NCI-H1105 treated with DMSO at 0.1 percent for 48 hours (cell line): ENCODE measurements at places on chromosomes 5 and 9.

DNA sequence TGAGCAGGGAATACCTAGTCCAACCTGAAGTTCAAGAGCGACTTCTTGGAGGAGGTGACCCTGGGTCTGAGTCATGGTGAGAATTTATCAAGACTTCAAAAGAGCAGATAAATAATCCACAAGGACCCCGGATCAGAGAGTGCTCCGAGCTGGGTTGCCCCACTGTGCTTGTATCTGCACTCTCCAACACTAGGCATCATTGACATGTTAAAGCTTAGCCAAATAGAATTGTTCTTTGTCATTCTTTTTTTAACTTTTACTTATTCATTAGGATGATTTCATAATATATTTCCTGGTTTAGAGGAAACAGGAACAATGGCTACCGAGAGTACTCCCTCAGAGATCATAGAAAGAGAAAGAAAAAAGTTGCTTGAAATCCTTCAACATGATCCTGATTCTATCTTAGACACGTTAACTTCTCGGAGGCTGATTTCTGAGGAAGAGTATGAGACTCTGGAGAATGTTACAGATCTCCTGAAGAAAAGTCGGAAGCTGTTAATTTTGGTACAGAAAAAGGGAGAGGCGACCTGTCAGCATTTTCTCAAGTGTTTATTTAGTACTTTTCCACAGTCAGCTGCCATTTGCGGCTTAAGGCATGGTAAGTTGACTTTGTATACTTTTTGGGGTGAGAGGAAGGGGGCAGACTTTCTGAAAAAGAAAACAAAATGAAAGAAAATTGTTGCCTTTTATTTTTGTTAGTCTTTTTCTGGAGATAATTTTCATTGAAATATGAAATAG, at the start of gene CARD6:
CARD6 (plus strand) TSS at position 300 of the 738 bp plus-strand sequence; CDS start at position 316, 16 bp downstream.
- DNase-seq: no peak

DNA sequence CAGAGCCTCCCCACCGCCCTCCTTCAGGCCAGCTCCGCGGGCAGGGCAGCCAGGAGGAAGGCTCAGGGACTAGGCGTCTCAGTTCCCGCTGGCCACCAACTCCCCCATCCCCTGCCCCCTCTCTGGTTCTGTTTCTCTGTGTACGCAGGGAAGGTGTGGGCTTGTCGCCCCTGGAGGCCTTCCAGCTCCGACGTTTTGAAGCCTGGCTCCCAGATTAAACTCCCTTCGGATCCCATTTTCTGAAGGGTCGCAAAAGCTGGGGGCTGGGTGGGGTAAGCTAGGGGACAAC, 346 bp downstream of the ATOX1 start:
- DNase-seq: no peak

DNA sequence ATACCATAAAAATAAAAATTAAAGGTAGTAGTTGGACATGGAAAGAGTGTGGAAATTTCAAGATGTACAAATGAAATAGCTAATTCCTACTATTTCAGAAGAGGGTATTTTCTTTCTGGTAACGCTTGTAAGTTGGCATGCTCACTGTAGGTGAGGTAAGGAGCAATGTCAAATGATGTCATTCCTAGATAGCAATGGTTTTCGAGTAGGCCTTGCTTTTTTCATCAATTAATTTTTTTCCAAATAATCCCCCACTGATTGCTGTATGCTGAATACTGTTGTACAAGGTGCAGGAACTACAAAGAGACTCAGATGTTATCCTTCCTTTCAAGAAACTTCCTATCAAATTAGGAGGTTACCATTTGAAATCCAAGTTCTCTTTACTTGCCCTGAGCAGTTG, 928 bp upstream of the SELENOP start:
- DNase-seq: no peak

DNA sequence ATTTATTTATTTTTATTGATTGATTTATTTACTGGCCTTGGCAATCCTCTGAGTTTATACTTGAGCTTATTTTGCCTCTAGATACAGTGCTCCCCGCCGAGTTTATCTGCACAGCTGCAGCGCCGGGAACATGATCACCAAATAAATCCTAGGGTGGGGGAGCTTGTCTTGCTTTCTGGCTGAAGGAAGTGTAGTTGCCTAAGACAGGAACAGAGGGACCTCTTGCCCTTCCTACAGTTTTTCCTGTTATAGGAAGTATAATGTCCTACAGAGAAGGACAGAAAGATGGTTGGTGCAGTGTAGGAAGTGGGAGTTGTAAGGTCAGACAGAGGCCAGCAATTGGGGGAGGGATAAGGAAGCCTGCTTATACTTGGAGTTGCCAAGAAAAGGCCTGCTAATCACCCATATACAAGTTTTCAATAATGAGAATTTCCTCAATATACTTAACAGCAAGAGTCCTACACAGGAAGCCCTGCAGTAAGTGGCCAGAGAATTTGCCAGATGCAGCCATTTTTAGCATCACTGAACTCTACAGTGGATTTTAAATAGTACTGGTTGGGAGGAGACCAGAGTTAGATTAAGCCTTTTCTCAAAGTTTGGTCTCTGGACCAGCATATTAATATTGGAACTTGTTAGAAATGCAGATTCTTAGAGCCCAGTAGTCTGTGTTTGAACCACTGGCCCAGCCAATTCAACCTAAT, 7.7 kb downstream of the AOPEP start:
- no peak for DNase-seq

GRCh38 chr9:128116104-128117083, 11.1 kb downstream of the PTGES2 start:
- no peak for DNase-seq

GRCh38 chr5:111231119-111231518, 6.9 kb downstream of the CAMK4 start:
- no peak for DNase-seq
